ENCODE measurements at places on chromosomes 1 and 21.

DNA sequence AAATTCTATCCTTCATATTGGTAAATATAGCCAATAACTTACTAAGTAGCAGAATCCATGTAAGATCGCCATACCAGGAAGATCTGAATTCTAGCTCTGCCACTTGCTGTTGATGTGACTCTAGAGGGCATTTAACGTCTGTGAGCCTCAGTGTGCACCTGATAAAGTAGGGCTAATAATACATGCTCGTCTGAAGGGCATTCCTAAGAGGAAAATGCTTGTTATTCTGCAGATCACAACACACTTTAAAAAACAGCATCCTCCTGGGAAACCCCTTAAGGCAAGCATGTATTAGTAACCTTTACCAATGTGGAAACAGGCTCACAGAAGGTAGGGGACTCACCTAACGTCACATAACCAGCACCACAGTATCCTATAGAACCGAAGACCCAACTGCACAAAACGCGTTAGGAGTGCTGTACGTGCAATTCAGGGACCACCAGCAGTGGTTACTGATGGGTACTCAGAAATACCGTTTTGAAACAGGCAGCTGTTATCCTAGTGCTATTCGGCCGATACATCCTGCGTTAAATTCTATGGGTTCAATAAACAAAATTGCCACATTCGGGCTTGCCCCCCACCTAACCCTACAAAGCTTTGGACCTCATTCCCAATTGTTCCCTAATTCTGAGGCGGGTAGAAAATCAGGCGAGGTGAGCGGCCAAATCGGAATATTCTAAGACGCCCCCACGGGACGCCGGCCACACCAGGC, 758 bp downstream of the DEPDC1 start:
- DNase-seq: no peak

DNA sequence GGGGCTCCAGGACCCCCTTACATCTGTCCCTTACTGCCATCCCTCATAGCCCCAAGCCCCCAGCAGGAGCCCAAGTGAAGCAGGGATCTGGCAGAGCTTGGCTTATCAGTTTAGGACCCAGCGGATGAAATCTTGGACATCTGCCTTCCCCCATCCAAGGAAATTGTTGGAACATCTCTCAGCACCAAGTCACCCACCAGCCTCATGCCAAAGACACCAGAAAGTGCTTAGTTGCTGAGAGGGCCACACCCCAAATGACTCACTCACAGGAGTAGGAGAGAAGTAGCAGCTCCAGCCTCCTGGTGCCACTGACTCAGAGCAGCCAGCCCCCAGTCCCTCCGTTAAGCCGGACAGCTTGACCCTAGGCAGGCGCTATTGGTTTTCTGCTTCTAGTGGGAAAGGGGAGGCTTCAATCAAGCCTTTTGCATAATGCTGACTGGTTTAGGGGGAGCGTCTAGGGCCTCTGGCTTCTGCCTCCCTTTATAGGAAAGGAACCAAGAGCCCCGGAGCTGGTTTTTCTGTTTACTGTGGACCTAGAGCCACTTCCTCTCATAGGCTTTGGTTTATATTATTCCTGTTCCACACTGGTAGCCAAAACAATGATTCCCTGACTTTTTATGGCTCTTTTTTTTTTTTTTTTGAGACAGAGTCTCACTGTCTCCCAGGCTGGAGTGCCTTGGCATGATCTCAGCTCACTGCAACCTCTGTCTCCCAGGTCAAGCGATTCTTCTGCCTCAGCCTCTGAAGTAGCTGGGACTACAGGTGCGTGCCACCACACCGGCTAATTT, 114.2 kb upstream of the IPO9 start:
- DNase-seq: peak; percentile 94

DNA sequence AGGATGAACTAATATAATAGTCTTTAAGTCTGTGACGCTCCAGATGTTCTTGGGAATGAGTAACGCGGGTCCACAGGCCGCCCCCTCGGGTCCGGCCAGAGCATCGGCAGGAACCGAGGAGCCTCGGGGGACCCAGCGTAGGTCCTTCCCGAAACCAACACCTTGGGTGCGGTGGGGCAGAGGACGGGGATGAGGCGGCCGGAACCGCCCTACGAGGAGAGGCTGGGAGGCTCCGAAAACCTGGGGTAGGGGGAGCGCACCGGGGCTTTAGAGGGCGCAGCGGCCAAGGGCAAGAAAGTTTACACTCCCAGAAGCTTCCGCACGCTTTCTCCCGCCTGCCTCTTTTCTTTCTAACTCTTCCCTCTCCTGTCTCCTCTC, 7.1 kb downstream of the DMRTA2 start:
- peak; percentile 24 for DNase-seq

- no peak for DNase-seq
Observed at GRCh38 chr1:117416546-117417125, 49.4 kb downstream of the MAN1A2 start.

DNA sequence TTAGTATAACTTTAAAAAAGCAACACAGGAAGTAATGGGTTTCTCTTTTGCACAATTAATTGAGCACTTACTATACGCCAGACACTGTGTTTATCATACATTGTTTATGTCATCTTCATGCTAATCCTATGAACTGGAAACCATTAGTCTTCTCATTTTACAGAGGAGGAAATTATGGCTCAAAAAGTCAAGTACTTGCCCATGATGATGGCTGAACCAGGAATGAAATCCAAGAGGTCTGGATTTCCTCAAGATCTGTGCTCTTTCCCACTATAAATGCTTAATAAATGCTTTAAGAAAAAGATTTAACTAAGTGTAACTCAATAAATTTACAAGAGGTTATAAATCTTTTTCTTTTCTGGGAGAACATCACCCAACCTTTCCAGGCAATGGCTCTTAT, 303.7 kb upstream of the RRP15 start:
- no peak for DNase-seq

GRCh38 chr1:10755970-10756521, 40.4 kb downstream of the CASZ1 start:
- DNase-seq: peak; percentile 91

DNA sequence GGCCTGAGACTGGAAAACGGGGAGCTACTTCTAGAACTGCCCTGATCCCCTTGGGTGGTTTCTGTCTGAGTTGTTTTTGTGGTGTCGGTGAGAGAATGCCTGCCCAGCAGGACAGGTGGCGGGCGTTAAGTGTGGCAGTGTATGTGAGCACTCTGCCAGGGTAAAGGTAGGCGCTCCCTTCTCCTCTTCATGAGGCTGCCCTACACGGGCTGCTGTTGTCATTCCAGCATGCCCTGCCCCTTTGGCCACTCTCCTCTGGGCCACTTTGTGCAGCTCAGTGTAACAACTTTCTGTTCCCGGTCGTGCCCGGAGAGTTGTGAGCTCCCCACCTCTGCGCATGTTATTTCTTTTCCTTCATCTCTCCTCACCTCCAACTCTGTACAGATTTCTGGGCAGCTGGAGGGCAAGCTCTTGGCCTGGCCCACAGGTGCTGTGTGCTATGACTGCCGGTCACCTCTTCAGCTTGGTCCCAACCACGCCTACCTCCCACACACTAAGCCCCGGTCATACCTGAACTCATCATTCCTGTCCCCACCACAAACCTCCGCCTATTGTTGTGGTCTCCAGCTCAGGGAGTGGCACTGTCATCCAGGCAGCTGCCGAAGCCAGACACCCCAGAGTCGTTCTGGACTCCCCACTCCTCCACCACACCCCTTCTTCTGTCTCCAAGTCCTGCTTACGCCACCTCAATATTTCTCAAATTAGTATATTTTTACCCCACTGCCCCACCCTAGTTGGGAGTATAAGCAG, 69.0 kb downstream of the GADD45A start:
- DNase-seq: no peak

DNA sequence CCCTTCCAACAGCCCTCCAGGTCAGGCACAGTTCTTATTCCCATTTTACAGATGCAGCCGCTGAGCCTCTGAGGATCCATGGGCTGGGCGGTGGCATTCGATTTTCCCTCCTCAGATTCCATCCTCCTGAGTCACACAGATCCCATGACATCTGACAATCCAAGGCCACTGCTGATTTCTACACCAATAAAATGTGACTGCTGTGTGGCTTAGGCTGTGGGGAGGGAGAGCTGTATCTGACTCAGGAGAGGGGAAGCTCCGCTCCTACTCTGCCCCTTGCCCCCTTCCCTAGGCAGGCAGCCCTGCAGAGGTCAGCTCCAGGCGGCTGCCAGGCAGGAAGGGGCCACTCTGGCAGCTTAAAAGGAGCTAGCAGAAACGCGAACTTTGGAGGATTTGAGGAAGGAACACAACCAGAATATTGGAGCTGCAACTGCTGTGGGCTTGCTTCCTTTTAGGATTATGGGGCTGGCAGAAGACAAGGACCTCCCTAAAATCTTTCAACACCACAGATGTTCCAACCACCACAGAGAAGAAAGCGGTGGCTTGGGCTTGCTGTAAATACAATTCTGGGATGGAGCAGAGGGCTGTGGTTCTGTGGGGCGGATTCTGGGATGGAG, 50.0 kb downstream of the MRPL37 start:
- peak; percentile 84 for DNase-seq

DNA sequence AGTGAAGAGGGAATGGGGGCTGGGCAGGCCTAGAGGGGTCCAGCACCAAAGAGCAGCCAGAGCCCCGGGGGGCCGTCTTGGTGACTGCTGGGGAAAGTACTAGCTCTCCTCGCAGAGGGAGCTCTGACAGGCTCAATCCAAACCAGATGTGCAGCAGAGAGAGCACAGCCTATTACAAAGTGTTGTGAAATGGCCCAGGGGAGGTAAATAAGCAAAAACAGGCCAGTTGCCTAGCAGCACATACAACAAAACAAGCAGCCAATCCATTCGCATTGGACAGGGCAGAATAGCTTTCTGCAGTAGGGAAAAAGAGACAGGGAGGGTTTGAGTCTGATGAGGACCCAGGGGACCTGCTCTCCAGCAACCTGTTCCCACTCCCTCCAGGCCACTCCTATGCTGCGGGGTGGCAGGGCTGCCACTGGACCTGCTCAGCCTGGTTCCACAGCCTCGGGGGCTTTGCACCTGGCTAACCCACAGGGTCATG, 239.6 kb upstream of the FGGY start:
- DNase-seq: peak; percentile 95

DNA sequence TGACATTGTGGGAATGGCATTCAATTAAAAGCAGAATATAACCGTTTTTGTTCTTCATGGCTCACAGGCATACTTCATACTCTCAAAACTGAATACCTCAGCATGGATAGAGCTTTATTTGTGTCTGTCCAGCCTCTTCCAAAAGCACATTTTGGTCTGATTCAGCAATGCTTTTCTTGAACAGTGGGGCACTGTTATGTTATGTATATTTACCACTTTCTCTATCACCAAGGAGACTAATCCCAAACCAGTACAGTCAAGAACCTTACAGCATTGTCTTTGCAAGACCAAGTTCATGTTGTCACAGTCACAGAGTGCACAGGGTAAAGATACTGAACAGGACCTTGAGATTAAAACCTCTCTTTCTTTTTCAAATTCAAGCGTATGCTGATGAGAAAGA, 582.8 kb downstream of the PTBP2 start:
- no peak for DNase-seq

Data from AG20443 (cell line).